Renal cortical epithelial cell (primary cell): ENCODE measurements at places on chromosomes 13 and 19. TPM values are rescaled to one million over a fixed set of nuclear protein-coding genes. Genes with fewer than 3 reads are reported as not detected.

DNA sequence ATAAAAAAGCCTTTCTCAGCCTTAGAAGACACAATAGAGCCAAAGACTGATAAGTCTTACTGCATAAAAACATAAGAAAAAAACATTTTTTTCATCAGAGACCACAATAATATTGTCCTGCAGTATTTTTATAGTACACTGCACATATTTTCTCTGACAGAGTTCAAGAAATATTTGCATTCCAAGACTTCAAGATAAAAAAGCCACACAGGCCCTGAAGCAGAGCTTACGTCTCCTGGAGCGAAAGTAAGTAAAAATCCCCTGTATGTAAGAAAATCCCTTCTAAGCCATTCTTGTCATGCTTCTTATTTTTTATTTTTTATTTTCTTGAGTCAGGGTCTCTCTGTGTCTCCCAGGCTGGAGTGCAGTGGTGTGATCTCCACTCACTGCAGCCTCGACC, 755.9 kb downstream of the LIG4 start:
- DNase-seq, result no peak

DNA sequence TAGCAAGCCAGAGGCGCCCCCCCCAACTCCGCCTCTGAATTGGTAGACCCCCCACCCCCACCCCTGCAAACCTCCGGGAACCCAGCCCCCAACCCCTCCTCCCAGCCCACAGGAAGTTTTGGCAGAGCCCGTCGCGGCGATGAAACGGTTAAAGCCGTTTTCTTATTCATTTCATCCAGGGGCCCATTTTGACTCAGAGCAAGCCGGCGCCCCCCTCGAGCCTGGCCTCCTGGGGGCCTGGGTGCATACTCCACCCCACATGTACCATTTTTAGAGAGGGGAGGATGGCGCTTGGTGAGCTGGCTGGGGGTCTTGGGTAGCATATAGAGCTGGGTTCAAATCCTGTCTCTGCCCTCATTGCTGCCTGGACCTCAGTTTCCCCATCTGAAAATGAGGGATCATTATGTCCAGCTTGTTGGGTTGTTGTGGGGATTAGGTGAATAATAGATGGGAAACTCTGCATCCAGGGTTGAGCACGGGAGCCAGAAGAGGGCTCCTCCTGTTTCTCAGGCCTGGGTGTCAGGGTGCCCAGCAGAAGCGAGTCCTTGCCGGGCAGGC, 7.9 kb upstream of the JUNB start:
- DNase-seq, result no peak

GRCh38 chr13:85694992-85695391, 104.2 kb downstream of the SLITRK6 start:
- DNase-seq, result no peak

- DNase-seq, result peak; percentile 72
Measured at GRCh38 chr13:59677966-59678814, 485.5 kb downstream of the DIAPH3 start.

DNA sequence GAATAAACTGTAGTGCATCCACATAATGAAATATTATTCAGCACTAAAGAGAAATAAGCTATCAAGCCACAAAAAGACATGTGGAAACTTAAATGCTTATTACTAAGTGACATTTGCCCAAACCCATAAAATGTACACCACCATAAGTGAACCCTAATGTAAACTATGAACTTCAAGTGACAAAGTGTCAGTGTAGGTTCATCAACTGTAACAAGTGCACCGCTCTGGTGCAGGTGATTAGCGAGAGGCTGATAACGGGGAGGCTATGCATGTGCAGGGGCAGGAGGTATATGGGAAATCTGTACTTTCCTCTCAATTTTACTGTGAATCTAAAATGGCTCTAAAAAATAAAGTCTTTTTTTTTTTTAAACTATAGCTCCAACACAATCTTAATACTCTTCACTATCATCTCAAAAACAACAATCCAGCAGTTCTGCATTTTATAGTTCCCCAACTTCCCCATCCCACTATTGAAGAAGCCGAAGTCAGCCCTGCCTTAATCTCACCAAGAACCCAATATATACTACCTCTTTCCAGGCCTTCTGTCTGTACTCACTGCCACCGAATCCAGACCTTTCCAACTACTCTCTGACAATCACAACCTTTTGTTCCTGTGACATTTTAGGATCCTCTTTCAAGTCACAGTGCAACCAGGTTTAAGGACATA, 22.6 kb downstream of the ELF1 start:
- no peak for DNase-seq

DNA sequence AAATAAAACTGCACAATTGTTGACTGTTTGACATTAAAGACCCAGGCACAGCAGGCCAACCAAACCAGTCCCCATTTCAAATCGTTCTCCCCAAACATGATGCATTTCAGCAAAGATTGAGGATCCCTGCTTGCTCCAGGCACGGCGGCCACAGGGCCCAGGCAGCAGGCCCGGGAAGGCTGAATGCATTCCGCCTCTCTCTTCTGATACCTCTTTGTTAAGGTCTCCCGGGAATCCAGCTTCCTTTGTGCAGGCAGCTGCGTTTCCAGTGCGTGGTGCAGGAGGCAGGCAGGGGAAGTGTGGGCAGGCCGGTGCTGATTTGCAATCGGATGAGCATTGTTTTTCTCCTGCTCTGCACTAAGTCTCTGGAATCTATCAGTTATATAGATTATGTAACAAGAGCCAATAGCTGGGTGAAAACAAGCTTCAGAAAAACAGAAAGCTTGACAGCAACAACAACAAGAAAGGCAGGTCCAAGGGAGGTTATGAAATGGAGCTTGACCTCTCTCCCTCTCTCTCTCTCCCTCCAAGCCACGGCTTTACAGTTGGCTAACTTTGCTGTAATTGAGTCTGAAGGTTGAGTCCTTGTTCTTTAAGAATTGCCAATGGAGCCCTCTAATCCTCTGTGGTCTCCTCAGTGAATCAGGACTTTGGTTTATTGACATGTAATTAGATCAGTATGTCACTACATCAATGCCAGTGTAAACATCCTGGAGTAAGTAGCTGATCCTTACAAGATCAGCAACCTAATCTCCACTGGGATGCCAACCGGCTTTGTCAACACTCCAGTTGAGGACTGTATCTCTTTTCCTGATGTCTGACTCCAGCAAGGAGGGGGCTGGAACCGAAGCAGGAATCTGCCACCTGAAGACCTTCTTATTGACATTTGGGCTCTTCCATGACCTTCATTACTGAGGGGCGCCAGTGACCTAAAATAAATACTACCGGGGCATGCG, 338.0 kb downstream of the TEX29 start:
- DNase-seq, result no peak

DNA sequence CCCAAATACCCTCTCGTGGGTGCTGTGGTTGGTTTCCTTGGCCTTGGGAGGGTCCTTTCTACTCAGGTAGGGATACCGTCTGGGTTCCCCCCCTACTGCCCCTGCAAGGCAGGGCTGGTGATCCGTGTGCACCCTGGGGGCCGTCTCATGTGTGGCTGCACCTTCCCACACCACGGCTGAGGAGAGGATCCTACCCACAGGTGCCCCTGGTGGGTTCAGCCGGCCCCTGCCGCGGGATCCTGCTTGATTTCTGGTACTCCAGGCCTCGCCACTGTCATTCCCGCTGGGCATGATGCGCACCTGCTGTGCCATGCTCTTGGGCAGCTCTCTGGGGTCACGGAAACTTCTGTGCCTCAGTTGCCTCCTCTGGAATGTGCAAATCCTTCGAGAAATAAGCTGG, 30.8 kb downstream of the EFNA2 start:
- DNase-seq, result no peak

GRCh38 chr13:33316890-33317289, 31.3 kb upstream of the STARD13 start:
- no peak for DNase-seq

DNA sequence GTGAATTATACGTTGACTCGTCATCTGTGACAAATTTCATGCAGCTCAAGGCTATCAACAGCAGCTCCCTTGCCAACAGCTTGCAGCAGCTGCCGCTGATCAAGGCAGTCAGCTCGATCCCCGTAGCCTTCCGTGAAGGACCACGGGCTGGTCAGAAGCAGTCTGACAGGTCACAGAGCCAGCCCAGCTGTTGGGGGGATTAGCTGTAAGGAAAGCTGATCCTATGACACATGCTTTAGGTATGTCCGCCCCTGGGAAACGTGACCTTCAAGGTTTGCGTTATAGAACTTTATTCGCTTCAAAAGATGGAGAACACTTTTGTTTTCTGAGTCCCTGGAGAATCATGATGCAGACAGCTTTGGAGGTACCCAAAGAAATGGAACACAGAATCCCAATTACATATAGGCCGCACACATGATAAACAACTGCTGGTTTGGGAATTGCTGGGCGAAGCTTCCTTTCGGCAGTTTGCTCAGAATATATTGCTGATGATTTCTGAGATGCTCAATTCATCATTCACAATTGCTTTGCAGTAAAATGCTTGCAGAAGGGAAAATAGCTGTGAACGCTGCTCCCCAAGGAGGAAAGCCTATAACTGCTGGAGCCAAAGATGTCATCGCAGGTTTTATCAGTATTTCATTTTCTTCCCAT, 62.6 kb upstream of the USP29 start:
- no peak for DNase-seq

- DNase-seq, result peak; percentile 29
Measured at GRCh38 chr19:11963566-11964355, 1.1 kb upstream of the ZNF763 start.

GRCh38 chr19:16654627-16655026, 5.3 kb downstream of the SMIM7 start:
- DNase-seq, result no peak

DNA sequence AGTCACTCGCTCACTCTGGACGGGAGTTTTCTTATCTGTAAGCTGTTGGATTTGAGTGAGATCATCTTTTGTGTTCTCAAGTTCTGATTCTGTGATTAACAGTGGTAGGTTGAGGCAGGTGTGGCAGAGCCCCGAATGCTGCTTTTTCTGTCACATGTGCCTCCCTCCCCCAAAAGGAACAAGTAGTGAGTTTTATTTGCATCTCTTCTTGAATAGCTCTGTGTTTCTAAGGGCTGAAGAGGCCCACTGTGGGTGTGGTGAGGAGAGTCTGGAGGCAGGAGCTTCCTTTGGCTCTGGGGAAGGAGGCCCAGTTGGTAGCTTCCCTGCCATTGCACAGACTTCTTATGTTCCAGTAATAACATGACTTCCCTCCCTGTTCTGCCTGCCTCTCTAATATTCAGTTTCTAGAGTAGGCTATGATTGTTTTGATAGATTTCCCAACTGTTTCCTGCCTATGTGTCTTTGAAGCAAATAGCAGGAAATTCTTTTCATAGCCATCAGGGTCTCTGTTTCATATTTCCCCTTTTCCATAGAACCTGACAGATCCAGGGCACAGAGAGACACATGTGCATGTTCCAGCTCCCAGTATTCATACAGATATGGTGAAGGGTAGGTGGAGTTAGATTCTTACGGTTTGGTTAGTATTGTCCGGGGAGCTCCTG, 23.9 kb upstream of the CXCL17 start:
- DNase-seq, result no peak

DNA sequence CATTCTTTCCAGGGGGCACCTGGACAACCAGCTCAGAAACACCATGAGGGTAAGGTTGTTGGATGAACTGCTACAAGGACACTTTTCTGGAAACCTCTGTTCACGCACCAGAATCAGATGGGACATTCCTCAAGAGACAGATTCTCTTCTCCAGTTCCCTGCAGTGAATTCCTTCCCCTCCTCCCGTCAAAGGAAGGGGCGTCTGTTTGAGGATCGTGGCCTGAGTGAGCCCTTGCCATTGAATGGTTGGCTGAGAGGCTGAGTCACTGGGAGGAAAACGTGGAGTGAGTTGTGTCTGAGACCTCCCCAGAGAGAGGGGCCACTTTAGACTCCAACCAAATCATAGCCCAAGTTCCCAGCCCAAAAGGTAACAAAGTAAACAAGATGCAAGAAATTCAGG, 79.4 kb upstream of the ZNF507 start:
- DNase-seq, result no peak

GRCh38 chr13:44300895-44301638, 72.6 kb upstream of the SERP2 start:
- DNase-seq, result peak; percentile 99

- DNase-seq, result no peak
Measured at GRCh38 chr13:79778741-79779460, 297.9 kb downstream of the NDFIP2 start.

DNA sequence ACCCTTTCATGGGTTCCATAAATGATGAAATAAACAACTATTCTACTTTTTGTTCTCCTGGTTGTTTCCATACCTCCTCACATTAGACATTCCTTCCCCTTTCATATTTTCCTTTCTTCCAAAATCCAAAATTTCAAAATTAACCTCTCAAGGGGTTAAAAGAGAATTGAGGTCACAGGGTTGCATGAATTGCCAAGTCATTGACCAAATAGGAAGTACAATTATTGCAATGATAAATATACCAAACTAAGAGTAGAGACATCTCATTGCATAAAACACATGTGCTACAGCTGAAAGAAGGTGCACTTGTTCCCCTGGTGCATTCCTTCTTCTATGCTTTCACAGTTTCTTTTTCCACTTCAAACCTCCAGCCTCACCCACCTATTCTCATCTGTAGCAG, 136.1 kb downstream of the KCTD12 start:
- DNase-seq, result no peak

- DNase-seq, result no peak
Measured at GRCh38 chr13:37295573-37295972, 190.1 kb upstream of the CSNK1A1L start.

DNA sequence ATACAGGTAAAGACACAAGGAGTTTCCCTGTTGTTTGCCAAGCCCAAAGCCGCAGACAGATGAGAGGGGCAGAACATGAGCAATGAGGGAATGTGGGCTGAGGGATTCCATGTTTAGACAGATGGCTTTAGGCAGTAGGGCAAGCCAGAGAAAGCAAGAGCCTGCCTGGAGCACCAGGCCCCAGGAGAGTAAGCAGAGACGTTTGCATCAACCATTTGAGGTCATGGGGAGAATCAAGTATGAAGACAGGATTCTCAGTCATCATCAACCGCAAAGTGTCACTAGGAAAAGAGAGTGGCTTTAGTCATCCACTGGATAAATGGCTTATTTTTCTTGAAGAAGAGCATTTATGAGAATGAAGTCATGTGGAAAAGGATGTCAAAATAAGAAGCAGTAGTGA, 184.7 kb downstream of the COG6 start:
- no peak for DNase-seq

- DNase-seq, result no peak
Measured at GRCh38 chr19:57362419-57362818, 932 bp upstream of the TRAPPC2B start.

Gene ERICH4
- not detected in 2 replicates for total RNA-seq

Gene CACNG8
- total RNA-seq, result 0.05 and 0.17 TPM in 2 replicates

Gene ZNF575
- total RNA-seq, result 0.25 TPM in 1 of 2 replicates, not detected in the other

Gene CBY2
- total RNA-seq, result 0.05 TPM in 1 of 2 replicates, not detected in the other

Gene CDC42EP5
- 4.7 and 26.7 TPM in 2 replicates for total RNA-seq

Gene AMH
- total RNA-seq, result 1.0 TPM in 1 of 2 replicates, not detected in the other

Gene HNRNPA1L2
- 1.6 and 4.5 TPM in 2 replicates for total RNA-seq

Gene ZNF555
- total RNA-seq, result 8.7 and 18.3 TPM in 2 replicates

Gene ZNF729
- total RNA-seq, result not detected in 2 replicates

Gene SLITRK1
- under 0.01 TPM in 1 of 2 replicates, not detected in the other for total RNA-seq

Gene ZNF415
- 5.2 and 16.2 TPM in 2 replicates for total RNA-seq
